ENCODE measurements at places on chromosomes 1 and 21. TPM values are rescaled to one million over a fixed set of nuclear protein-coding genes. Genes with fewer than 3 reads are reported as not detected.

FAM89A gene
- 11.2 TPM for total RNA-seq

HNRNPCL1 gene
- not detected for total RNA-seq

TIE1 gene
- 0.61 TPM for total RNA-seq

RGS1 gene
- 151 TPM for total RNA-seq

GRCh38 chr1:53561503-53562105 is 102.4 kb downstream of the DMRTB1 start:
- no peak for ATAC-seq

DNA sequence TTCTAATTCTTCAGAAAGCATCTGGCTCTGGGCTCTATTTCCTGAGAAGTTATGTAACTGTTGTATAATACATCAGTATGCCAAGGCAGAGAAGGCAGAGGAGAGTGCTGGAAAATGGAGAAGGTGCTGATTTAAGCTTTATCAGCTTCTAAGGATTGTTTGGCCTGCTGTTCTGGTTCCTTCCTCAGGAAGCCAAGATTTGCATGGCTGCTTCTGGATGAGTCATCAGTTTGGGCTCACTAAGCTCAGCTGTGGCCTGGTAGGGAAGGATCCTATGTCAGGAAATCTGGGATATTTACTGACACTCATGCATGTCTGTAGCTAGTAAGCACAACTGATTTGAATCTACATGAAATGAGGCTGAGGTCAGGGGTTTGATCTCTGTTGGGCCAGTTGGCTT is 73.2 kb upstream of the ADGRL4 start:
- no peak for ATAC-seq

DNA sequence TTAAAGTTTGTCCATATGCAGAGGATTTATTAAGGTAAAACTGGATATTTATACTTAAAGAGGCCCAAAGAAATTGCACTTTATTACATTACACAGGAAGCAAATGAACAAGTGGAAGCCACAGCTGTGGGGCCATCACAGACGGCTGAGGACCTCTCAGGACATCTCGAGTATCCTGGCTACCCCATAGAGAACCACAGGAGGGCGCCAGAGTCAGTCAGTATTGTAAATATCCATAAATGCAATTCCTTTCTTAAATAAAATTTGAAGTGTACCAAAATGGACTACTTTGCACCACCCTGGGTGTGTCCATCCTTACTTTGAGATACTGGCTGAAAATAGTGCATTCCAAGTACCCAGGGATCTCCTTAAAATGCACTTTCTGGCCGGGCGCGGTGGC is 257.2 kb downstream of the MRPL39 start:
- ATAC-seq: peak; percentile 38

DNA sequence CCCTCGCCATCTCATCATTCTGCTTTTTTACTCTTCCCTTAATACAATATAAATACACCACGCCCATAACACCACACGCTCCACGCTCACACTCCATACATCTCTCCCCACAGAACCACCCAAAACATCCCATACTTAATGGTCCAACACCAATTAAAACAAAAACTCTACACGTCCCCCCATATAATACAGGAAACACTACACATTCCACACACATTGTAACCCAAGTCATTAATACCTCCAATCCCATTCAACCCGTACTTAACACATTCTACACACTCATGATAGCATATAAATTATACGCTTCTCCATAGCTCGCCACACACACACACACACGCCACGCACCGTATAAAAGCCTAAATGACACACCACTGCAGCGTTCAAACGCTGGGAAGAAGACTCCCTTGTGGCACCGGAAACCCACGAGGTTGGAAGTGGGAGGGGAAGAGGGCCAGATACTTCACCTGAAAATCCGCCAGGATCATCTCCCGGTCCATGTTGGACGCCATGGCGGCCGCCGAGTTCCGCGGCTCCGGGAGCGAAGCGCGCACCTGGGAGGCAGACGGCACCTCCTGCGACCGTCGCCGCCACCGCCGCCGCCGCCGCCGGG is 659 bp downstream of the FAF1 start:
- peak; percentile 37 for ATAC-seq

GRCh38 chr1:103779932-103780331 is 30.2 kb downstream of the AMY1C start:
- ATAC-seq: no peak

DNA sequence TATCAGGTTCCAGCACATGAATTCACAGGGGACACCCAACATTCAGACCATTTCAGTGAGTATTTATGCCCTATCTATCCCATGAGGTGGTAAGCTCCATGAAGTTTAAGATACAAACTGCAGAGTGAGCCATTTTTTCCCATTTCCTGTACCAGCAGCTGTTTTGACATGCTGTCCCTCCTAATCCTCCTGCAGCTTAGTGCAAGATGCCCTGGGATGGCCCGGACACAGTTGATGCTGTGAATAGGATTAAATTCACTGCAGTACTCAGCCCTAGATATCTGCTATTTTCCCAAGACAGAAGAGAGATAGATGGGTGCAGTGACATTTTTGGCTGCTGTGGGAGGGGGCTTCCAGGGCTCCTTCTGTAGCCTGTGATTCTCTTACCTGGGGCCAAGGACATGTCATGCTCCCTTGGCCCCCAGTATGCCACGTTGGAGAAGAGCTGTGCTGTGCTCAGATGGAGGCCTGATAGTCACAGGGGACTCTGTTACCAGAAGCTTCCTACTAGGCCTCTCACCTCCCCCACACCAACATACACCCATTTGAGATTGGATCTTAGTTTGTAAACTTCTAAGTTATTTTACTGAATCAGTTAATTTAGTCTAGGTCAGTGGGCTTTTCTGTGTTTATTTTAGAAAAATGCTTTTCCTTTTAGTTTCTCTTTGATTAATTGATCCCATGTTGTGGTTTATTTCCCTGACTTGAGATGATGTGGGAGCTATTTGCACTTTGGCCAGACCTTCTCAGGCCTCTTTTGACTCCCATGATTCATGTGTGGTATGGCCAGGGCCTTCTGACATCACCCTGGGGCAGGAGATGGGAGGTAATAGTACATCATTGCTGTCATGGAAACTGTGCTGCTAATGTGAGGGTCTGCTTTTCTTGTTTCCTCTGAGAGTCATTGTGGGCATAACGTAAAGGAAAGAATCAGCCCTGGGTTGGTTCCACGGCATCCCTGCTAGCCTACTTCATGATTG is 92.6 kb downstream of the ST3GAL3 start:
- ATAC-seq: peak; percentile 40

All from activated T-helper 17 cell treated with anti-CD3 and anti-CD28 coated beads, Interleukin-2, amount 50 U/mL, for 72 hours (primary cell).